ENCODE measurements at places on chromosomes 3 and 15.

- DNase-seq, result no peak
Observed at GRCh38 chr15:82907350-82907749, 45.2 kb downstream of the HOMER2 start.

- no peak for DNase-seq
Observed at GRCh38 chr3:2711081-2711480, 399.1 kb downstream of the IL5RA start.

DNA sequence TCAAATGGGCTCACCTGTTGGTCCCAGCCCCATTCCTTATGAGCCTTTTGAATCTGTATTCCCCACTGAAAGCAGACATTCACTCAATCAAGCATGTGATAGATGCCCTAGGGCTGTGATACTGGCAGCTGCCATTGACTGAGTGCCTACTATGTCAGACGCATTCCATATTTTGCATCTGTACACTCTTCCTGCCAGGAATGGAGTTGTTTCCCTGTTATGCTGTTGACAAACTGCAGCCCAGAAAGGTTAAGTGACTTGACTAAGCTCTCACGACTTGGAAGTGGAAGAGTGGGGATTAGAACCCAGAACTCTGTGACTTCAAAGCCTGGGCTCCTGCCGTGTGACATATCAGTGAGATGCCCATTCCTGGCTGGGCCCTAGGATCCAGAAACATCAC is 211.4 kb downstream of the RPLP1 start:
- DNase-seq, result no peak

- DNase-seq, result no peak
Observed at GRCh38 chr15:79881254-79881653, 15.6 kb downstream of the MTHFS start.

GRCh38 chr3:43298292-43298691 is 12.0 kb downstream of the SNRK start:
- no peak for DNase-seq

DNA sequence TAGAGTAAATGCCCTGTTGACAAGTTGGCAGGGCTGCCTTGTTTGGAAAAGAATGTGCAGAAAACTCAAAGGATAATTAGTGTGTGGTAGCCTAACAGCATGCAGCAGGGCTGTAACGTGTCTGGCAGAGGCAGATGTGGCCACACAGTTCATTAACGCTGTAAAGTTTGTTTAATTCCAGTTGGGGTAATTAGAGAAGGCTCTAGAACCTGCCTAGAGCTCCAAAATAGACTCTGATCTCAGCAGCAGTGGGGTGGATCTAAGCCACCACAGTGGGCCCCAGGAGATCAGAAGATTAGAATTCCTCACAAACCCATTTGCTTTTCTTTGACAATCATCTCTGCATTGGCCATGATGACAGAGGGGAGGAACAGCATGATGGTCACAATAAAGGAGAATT is 65.1 kb upstream of the LEKR1 start:
- no peak for DNase-seq

DNA sequence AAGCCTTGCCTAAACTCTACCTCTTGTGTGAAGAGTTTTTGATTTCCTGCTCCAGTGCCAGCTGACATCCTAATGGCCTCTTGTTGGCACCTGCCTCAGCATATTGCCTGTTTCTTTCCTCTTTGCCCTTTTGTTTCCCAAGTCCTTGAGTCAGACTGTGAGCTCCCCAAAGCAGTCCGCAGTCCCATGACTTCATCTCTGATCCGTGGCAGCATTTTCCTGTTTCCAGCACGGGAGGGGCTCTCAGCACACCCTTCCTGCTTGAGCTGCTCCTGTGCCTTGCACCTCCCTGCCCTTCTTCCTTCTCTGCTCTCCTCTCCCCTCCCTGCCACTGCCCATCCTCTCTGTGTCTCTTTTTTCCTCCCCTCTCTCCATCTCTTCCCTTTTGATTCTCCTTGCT is 179.6 kb downstream of the EPHB1 start:
- DNase-seq, result peak; percentile 88

GRCh38 chr15:91482799-91483198 is 370.7 kb upstream of the SLCO3A1 start:
- DNase-seq, result no peak

DNA sequence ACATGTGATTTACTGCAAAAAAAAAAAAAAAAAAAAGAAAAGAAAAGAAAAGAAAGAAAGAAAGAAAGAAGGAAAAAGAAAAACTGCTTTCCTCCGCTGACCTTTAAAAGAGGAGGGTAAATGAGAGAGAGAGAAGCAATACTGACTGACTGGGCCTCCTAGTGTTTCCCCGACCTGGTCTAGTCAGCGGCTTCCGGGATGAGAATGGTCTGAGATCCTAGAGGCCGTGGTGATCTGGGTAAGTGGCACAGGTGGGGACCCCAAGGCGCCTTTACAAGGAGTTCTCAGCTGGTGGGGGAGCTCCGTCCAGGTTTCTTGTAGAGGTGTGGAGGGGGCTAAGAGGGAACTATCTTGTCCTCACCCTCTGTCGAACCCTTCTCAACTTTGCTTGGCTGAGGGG is 223.1 kb downstream of the MEIS2 start:
- DNase-seq, result no peak

DNA sequence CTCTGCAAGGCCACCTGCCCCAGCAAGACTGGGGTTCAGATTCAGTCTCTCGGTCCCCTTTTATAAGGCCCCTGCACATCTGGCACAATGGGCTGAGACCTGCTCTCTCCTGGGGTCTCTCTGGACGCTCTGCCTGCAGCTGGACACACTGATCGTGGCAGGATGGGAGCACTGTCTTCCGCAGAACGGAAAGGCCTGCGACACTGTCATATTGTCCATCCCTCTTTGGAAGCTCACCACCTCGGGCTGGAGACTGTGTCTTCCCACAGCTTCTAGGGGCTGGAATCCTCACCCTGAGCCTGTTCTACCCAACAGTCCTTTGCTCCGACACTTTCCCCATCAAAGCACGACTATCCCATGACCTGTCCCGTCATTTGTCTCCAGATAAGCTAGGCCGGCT is 11.5 kb upstream of the IGDCC4 start:
- no peak for DNase-seq

- DNase-seq, result no peak
Observed at GRCh38 chr3:78834910-78835309, 932.9 kb downstream of the ROBO1 start.

DNA sequence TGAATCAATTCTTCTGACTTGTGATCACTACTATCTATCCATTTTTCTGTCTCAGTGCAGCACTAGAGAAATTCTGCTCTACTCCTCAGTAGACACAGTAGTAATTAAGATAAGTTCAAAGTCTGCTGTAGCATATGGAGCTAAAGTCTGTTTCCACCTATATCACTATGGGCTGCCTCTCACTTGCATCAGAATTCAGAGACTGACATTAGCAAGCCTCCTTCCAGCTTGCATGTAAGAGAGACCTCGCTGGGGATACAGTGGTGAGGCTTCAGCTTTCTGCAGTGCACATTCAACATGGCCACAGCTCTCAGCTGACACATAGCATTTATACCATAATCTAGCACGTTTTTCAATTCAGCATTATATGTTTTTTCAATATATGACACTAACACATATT is 217.0 kb downstream of the PLOD2 start:
- DNase-seq, result no peak

DNA sequence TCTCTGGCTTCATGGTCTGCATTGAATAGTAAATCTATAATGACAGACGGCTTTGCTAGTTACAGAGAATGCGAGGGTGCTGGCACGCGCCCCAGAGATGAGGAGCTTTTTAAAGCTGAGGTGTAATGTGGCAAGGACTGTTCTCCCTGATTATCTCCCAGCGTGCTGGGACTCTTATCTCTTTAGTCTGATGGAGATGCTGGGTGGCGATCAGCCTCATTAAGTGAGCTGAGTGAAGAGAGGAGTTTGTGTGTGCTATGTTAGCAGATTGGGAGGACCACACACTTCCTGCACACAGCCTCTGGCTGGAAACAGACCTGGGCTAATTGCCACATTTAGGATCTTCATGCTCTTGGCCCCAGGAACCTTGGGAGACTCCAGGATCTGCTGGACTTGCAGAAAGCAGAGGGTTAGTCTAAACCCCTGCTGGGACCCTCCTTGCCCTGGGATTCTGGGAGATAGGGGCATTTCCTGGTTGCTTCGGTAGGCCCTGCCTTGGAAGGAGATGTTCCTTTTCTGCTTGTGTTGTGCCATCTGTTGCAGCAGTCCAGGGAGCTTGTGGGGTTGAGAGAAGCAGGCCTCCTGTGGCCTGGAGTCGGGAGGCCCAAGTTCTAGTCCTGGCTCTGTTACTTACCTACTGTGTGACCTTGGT is 15.0 kb downstream of the PDIA5 start:
- no peak for DNase-seq

DNA sequence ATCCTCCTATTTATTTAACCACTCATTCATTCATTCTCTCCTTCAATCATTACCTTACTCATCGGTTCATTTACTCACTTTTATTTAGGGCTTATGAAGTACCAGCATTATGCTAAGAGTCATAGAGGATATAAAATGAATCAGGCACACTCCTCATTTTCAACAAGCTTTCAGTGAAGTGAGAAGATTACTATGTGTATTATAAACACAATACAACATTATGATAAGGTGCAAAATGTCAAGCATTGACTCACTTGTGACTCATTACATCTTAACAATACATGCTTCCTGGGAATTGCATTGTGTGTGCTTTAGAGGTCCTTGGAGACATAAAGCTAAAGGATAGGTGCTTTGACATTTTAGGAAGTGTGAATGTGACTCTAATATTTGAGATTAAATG is 60.4 kb downstream of the PLAAT1 start:
- DNase-seq, result no peak

- no peak for DNase-seq
Observed at GRCh38 chr15:35932531-35932930, 386.6 kb upstream of the DPH6 start.

DNA sequence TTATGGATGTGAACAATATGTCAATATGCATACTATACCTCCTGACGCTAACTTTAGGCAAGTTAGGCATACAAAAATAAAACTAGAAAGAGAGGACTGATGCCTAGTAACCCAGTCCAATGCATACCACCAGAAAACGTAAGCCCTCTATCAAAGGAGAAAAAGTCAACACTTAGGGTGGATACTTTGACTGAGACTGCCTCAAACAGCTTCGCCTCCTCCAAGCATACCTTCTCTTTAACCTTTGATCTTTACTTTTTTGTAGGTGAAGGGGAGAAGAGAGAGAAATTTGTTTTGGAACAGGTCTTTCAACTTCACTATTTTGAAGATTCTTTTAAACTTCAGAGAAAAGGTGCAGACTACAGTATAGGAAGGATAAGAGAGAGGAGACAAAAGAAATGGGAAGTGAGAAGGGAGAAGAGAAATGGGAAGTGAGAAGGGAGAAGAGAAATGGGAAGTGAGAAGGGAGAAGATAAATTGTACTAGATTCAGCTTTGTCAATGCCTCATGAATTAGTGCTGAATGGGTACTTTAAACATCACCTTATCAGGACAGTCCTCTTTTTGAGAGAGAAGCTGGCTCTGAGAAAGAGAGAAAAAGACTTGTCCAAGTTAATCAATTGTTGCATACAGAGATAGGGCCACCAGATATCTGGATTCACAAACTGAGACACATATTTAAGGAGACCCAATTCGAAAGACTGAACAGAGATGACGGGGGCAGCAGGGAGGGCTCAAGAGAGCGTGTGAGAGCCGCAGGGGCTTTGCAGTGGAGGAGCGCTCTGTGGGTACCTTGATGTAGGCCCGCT is 1.0 kb downstream of the P3H2 start:
- DNase-seq, result no peak

DNA sequence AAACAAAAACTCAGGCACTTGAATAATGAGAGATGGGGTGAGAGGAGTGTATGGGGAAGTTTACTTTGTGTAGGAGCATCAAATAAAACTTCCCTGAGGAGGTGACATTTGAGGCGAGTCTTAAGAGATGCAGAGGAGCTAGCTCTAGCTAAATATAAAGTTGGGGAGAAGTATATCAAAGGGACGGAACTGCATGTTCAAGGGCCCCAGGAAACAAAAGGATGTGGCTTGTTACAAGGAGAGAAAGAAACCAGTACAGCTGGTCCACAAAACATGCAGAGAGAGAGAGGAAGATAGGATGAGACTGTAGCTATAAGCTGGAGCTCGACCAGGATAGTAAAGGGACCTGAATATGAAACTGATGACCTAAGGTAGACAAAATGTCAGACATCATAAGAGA is 17.6 kb downstream of the FEZF2 start:
- DNase-seq, result no peak

DNA sequence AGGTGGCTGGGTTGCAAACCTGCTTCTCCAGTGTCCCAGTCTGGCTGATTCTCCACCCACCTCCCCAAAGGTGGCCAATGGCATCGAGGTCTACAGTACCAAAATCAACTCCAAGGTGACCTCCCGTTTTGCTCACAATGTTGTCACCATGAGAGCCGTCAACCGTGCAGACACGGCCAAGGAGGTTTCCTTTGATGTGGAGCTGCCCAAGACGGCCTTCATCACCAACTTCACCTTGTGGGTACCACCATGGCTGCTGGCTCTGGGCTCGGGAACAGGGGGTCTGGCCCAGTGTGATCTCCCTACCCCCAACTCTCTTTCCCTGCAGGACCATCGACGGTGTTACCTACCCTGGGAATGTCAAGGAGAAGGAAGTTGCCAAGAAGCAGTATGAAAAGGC is 1.8 kb downstream of the ITIH3 start:
- no peak for DNase-seq

DNA sequence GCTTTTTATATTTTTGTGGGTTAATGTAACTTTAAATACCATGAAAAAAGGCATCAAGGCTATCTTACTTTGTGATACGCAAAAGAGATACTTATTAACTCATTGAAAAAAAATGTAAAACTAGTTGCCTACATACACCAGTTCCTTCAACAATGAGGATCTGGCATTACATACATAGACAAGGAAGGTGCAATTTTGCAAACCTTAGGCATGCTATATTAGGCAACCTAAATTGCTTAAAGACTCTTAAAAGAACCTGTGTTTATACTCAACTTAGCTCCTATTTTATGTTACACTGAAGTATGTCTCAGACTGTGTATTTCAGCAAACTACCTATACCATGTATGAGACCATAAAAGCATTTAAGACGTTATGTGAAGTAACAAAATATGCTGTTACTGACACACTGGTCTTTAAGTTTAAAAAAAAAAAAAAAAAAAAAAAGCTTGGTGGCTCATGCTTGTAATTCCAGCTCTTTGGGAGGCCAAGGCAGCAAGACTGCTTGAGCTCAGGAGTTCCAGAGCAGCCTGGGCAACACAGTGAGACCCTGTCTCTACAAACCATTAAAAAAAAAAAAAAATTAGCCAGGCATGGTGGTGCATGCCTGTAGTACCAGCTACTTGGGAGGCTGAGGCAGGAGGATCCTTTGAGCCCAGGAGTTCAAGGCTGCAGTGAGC is 9.1 kb downstream of the TASOR start:
- no peak for DNase-seq

- DNase-seq, result no peak
Observed at GRCh38 chr3:100730524-100730923, 21.2 kb downstream of the TFG start.

DNA sequence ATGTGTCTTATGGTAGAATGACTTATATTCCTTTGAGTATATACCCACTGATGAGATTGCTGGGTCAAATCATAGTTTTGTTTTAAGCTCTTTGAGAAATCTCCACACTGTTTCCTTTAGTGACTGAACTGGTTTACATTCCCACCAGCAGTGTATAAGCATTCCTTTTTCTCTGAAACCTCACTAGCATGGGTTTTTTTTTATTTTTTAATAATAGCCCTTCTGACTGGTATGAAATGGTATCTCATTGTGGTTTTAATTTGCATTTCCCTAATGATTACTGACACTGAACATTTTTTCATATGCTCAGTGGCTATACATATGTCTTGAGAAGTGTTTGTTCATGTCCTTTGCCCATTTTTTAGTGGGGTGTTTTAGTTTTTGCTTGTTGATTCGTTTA is 494.3 kb downstream of the SQOR start:
- no peak for DNase-seq

GRCh38 chr3:32835961-32836360 is 18.2 kb downstream of the TRIM71 start:
- DNase-seq, result no peak

- peak; percentile 96 for DNase-seq
Observed at GRCh38 chr3:183807209-183807728, 18.1 kb downstream of the MAP6D1 start.

Measured in NCI-H510A treated with DMSO at 0.1 percent for 48 hours (cell line).